Stimulated activated CD8-positive, alpha-beta memory T cell treated with anti-CD3 and anti-CD28 coated beads, Interleukin-7, amount 100 ng/mL, for 24 hours (primary cell): ENCODE measurements at places on chromosomes 1 and 21.

- DNase-seq: no peak
Measured at GRCh38 chr1:99566290-99567021, 79.5 kb upstream of the PALMD start.

DNA sequence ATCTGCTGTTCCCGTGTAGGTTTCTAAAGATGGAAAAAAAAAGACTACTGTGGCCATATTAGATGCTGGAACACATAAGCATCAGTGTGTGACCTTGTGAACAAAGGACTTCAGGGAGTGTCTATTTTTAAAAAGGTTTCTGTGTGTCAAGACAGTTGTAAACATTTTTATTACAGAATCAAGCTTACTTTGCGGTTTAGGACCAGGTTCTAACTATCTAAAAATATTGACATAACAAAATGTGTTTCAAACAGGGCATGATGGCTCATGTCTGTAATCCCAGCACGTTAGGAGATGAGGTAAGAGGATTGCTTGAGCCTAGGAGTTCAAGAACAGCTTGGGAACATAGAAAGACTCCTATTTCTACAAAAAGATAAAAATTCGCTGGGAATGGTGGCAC, 7.1 kb upstream of the DDI2 start:
- DNase-seq: no peak

GRCh38 chr21:28856588-28857250, 136.0 kb downstream of the LTN1 start:
- DNase-seq: no peak

- no peak for DNase-seq
Measured at GRCh38 chr1:119715542-119715941, 3.8 kb downstream of the PHGDH start.

DNA sequence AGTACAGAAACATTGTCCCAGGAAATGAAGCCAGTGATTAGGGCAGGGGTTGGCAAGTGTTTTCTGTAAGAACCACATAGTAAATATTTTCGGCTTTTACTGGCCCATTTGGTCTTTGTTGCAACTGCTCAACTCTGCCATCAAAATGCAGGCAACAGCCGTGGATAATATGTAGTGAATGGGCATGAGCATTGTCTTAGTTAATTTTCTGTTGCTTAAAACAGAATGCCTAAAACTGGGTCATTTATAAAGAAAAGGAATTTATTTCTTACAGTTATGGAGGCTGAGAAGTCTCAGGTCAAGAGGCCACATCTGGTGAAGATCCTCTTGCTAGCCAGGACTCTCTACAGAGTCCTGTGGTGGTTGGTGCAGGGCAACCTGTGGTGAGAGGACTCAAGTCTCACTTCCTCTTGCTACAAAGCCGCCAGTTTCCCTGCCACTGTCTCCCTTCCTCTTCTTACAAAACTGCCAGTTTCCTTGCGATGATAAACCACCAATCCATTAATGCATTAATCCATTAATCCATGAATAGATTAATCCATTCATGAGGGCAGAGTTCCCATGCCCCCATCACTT, 166.4 kb downstream of the PSMG1 start:
- DNase-seq: no peak

- DNase-seq: no peak
Measured at GRCh38 chr1:78843111-78843510, 163.4 kb downstream of the ADGRL4 start.

- no peak for DNase-seq
Measured at GRCh38 chr21:33857846-33858666, 57.5 kb downstream of the ATP5PO start.

- no peak for DNase-seq
Measured at GRCh38 chr1:48726557-48727215, 50.0 kb downstream of the BEND5 start.

- no peak for DNase-seq
Measured at GRCh38 chr21:38804789-38805327, 871 bp upstream of the ETS2 start.

GRCh38 chr1:103516693-103517092, 8.8 kb upstream of the RNPC3 start:
- DNase-seq: no peak

DNA sequence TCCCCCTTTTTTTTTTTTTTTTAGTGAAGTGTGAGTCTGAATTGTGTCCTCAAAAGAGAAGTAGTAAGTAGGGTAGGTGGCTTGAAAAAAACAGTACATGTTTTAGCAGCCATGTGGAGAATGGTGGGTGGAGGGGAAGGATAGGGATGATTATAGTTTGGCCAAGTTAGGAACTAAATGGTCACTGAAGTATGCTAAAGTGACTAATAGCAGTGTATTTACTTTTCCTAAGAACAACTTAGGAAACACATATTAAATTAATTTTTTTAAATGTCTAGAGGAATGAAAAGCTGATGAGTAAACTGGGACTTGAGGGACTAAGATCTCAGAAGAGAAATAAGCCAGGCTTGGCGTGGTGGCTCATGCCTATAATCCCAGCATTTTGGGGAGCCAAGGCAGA, 55.5 kb downstream of the PLA2G4A start:
- no peak for DNase-seq

GRCh38 chr1:78540048-78540447, 49.3 kb downstream of the PTGFR start:
- DNase-seq: no peak

DNA sequence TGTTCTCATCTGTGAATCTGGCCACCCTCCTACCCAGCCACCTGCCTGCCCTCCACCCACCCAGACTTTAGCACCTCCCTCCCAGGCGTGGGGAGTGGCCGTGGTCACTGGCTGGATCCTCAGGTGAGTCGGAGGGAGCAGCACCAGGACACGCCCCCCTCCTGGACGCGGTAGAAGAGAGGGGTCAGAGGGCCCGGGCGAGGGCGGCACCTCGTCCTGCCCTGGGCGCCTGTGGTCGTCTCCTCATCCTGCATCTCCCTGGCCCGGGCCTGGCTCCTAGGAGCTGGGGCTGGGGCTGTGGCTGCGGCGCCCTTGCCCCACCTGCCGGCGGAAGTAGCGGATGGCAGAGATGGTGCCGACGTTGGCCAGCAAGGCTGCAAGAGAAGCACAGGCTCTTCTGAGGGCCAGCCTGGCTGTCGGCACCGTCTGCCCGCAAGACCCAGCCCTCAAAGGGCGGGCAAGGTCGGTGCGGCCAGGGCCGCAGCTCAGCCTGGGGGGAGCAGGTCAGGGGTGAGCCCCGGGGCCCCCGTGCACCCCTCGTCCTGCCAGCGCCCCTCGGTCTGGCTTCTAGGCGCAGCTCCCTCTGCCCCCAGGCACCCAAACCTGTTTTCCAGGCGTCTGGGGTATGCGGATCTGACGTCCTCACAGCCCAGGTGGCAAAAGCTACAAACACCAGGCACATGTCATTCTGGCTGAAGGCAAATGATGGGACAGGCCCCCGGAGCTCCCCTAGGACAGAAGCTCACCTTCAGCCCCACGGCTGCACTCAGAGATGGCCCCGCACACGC, 5.8 kb downstream of the PERM1 start:
- no peak for DNase-seq

DNA sequence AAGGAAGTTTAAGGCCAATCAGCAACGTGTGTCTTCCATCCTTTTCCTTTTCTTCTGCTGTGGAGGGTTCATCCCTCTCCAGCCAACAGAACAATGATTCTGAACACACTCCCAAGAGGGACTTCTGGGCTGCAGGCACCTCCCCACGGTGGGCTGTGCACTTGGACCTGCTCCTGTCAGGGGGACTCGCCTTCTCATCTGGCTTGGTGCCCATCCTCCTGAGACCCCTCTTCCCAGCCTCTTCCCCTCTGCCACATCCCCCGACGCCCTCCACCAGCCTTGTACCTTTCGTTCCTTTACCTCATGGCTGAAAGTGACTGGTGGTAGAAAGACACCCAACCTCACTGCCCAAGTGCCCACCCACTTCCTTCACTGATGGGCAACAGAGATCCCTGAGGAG, 26.0 kb upstream of the SLAMF9 start:
- no peak for DNase-seq

- no peak for DNase-seq
Measured at GRCh38 chr1:9746211-9746610, 77.6 kb downstream of the CLSTN1 start.

DNA sequence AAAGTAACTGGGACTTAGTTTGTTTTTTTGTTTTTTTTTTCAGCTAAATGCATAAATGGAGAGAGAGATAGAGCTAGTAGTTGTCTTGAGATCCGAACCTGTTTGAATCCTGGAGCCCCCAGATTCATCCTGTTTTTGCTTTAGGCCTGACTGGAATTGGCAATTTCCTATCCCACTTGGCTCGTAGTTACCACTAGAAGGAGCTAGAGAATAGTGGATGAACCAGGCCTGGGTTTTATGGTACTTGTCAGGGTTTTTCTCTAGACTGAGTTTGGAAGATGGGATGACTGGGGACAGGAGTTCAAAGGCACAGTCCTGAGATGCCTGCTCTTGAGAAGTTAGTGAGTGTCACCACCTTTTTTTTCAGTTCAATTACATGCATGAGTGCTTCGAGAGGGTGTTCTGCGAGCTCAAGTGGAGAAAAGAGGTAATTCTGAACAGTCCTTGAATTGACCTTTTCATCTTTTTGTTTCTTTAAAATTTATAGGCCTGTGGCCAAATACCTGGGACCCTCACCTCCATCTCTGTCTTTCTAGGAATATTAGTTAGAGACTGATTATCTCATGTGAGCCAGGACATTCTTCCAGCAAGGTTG, 23.4 kb downstream of the CELF3 start:
- no peak for DNase-seq

DNA sequence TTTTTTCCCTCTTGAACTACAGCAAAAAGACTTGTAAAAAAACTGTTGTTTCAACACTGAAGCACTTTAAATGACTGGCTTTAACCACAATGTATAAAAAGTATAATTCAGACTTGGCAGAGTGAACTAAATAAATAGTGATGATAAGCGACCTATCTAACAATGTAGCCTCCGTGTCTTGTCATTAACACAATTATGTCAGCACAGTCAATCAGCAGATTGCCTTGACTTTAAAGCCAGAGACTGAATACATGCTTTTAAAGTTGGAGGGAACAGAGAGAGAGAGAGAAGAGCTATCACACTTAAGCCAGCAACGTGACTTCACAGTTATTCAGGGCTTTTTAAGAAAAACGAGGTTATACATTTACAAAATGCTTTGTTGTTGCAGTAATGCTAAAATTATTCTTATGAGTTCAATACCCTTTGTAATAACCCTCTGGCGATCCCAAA, 378.1 kb downstream of the LMO4 start:
- DNase-seq: no peak

GRCh38 chr1:63640633-63641567, 47.7 kb downstream of the PGM1 start:
- DNase-seq: no peak

DNA sequence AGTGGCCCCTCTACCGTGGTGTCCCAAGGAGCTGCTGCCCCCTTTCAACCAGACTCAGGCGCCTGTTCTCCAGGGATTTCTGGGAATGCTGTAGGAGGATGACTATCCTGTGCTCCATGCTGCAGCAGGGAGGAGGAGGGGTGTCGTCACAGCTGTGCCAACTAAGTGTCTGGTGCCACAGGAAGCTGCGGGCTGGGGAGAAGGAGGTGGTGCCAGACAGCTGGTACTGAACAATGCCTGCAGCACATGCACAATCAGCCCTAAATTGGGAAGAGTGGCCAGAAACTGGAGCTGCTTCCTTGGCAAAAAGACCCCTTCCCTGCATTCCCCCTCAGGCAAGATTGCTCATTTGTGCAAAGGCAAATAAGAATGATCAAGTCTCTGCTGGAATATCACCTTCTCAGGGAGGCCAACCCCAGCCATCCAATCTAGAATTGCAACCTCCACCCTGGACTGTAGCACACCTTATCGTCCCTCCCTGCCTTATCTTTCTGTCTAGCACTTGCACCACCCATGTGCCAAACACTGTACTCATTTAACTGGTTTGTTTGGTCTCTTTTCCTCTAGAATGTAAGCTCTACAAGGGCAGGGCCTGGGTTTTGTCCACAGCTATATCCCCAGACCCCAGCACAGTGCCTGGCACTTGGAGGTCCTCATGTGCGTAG, 33.3 kb downstream of the LAMB3 start:
- DNase-seq: no peak

- no peak for DNase-seq
Measured at GRCh38 chr1:206128196-206128595, 11.0 kb upstream of the AVPR1B start.

DNA sequence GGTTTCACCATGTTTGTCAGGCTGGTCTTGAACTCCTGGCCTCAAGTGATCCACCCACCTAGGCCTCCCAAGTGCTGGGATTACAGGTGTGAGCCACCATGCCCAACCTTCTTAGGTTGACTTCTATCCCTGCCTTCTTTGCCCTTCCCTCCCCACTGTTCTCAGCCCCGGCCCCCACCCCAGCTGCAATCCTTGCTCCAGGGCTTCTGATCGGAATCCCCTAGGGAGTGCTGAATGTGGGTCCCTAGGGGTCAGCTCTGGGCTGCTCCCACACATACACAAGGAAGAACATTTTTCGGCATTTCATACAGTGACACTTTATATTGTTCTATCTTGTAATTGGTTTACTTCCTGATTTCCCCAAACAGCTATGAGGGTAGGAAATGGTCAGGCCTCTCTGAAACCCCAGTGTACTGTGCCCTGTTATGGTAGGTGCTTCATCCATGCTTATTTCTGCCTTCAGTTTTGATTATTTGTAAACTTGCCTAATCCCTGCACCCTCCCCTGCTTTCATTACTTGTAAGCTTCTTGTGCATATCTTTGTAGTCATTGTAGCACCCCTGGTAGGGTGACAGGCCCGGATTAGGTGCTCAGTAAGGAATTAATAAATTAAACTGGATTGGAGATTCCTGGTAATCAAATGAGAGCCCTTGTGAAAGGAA, 5.8 kb upstream of the SRP9 start:
- no peak for DNase-seq

DNA sequence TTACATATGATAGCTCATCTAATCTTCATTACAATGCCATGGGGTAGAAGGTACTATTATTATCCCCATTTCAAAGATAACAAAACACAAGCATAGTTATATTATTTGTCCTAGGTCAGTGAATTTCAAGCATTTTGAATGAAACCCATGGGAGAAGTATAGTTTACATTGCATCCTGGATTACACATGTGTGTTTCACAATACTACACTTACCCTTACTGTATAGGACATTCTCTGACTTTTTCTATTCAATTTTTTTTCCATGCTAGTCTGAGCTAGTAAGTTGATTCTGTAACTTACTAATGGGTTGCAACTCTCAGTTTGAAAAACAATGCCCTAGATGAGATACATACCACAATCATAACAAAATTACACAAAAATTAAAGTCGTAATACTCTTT, 8.7 kb upstream of the GPX7 start:
- no peak for DNase-seq
